Hematopoietic multipotent progenitor cell treated with erythropoietin and hydrocortisone succinate and interleukin-3 and kit ligand, for 15 days (in vitro differentiated cells): ENCODE measurements at places on chromosomes 4 and X.

DNA sequence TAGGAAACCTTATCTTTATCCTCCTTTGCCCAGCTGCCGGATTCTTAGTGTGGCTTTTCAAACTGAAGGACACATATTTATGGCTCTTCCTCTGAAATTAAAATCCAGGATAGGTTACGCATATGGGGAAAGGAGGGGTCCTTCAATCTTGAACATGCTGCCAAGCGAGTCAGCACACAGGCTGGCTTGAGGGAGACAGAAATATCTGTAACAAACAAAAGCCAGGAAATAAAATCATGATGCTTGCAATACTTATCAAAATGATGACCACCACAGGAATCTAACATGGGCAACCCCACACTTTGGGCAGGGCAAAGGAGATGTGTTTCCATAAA lies 196.4 kb upstream of the LDB2 start:
- DNase-seq: no peak

- no peak for DNase-seq
Observed at GRCh38 chrX:110180176-110180927, 137.5 kb downstream of the AMMECR1 start.

GRCh38 chr4:109472343-109472761 lies 38.7 kb downstream of the SEC24B start:
- no peak for DNase-seq

GRCh38 chrX:104566681-104567501 lies 892 bp downstream of the IL1RAPL2 start:
- no peak for DNase-seq

GRCh38 chr4:80259012-80259411 lies 7.5 kb upstream of the FGF5 start:
- no peak for DNase-seq

GRCh38 chr4:107312366-107312765 lies 276.3 kb upstream of the DKK2 start:
- DNase-seq: no peak

GRCh38 chr4:95552942-95553550 lies 4.3 kb upstream of the UNC5C start:
- no peak for DNase-seq
